ENCODE measurements at places on chromosomes 16 and 17.

DNA sequence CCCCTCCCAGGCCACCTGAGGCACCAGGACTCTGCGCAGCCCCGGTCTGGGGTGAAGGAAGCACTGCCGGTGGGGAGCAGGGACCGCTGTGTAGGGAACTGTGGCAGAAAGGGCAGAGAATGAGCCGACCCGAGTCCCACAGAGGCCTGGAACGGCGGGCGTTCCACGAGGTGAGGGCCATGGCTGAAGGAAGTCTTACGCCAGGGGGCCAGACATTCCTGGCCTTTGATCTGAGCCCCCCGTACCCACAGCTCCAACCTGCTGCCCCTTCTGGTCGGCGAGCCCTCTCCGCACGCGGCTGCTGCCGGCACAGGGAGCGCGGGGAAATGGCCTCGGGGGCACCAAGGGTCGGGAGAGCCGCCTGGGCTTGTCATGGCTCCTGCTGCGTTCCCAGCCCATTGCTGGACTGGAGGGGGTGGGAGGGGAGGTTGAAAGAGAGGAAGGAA lies 1.4 kb upstream of the WNT3 start:
- DNase-seq = no peak

DNA sequence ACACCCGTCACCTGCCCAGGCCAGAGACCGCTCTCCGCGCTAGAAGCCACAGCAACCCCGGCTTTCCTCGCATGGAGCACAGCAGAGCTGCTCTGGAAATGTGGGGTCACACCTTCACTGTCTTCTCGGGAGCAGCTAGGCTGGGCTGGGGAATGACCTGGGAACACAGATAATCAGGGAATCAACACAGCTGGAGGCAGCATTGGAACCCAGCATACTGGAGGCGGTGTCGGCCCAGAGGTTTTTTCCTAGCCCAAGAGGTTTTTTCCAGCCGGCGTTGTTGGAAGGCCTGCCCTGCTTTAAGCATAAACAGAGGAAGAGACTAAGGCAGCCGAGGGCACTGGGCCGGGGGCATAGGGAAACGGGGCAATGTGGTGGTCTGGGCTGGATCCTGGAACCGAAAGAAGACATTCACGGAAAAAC lies 791 bp upstream of the PLD6 start:
- no peak for DNase-seq

- no peak for DNase-seq
Observed at GRCh38 chr17:58339755-58340404, 11.3 kb upstream of the TSPOAP1 start.

DNA sequence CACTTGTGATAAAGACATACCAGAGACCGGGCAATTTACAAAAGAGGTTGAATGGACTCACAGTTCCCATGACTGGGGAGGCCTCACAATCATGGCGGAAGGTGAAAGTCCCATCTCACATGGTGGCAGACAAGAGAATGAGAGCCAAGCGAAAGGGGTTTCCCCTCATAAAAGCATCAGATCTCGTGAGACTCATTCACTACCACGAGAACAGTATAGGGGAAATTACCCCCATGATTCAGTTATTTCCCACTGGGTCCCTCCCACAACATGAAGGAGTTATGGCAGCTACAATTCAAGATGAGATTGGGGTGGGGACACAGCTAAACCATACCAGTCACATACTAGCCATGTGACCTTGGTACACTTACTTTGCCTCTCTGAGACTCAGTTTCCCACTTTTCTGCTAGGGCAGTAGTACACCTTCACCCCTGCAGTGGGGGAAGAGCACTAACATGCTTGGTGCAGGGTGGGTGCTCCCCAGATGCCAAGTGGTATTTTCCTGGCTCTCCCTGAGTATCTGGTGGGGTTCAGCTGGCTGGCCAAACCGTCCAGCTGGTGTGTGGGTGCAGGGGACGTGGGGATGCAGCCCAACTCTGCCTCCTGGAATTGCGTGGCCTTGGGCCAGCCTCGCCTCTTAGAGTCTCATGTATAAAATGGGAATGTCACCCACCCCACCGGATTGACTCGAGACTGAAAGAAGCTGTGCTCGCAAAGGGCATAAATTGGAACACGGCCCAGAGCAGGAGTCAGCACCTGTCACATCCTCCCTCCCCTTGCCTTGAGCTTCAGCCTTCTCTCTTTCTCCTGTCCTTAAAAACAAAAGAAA lies 364.1 kb downstream of the CPPED1 start:
- DNase-seq = no peak

DNA sequence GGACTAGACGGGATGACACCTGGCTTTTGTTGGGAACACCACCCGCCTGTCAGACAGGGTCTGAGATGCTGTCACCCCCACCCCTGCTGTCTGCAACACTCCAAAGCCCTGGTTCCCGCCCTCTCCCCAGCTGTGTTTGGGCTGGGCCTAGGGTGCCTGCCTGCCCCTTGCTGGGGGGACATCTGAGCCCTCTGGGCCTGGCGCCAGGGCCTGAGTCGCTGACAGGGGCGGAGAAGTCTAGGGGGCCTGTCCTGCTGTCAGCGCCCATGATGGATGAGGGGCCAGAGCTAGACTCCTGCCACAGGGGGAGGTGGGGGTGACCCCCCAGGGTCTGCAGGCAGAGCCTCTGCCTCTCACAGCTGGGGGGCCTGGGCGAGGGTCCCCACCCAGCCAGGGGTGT lies 7.6 kb upstream of the PKMYT1 start:
- peak; percentile 79 for DNase-seq

DNA sequence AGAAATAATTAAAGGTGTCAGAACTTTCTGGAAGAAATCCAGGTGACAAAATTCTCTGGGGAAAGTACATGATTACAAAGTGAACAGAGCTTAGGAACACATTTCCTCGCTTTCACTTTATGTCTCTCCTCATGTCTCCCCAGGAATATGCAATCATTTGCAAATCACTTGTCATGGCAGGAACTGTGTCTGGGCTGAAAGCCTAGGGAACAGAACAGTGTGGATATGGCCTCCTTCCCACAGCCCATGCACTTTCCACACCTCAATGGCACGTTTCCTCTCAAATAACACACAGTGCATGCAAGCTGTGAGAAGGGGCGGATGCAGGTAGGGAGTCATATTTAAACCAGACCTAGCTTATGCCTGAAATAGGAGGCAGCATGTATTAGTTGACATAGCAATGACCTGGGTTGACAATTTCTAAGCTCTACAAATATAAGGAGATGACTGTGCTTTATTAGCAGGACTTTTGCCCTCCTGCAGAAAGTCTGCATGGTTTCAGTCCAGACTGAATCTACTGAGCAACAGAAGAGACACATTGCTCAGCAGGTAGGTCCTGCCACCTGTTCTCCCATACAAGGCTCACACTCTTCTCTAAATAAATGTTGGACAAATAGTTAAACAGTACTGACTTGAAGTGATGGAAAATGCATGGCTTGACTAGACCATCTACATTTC lies 236.0 kb upstream of the ELAC2 start:
- DNase-seq = no peak

DNA sequence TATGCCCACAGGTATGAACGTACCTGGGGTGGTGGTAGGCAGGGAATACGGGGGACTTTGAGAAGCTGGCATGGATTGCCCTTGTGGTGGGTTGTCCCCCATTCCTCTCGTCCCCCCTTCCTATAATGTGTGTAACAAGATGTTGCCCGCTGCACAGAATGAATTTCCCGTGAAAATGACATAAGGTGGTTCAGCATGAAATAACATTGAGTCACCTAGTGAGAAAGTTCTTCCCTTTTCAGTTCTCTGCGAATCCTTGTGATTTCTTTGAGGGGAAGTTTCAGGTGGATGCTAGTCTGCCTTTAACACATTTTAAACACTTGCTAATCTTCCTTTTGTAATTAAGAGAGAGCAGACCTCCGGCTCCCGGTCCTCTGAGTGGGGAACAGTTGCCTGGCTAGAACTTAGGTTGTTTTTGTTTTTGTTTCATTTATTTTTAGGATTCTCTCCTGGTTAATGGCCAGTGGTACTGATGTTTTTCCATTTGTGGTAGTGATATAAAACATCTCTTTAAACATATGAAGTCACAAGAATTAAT lies 58.9 kb downstream of the RAP1GAP2 start:
- DNase-seq = no peak

- no peak for DNase-seq
Observed at GRCh38 chr17:77613218-77613617, 345.3 kb upstream of the TNRC6C start.

GRCh38 chr16:79844603-79845002 lies 244.1 kb upstream of the MAF start:
- DNase-seq = no peak

- no peak for DNase-seq
Observed at GRCh38 chr16:369866-370436, 387 bp downstream of the MRPL28 start.

DNA sequence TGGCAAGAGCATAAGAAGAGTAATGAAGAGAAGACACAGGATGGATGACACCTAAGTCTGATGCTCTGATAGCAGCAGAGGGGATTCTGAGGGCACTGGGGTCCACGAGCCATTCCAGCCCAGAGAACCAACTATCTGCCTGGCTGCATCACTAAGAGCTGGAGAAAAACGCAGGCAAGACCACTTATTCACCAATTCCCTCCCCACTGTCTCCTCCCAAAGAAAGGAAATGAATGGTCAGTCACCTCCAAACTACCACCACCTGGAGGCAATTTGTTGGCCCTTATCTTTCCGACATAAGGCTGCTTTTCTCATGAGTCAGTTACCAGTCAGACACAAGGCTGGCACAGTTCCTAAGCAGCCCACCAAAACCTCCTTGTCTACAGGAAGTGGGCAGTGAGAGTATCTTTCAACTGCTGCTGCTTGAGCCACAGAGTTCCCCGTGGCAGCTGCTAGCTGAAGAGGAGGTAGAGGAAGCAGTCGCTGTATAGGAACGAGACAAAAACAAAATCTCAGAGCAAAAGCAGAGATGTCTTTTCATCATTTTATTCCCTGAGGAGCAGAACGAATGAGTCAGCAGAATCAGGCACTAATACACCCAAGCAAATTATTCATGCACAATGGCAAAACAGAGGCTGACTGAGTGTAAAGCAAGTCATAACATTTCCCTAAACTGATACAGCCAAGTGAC lies 111.1 kb downstream of the SMG6 start:
- no peak for DNase-seq

DNA sequence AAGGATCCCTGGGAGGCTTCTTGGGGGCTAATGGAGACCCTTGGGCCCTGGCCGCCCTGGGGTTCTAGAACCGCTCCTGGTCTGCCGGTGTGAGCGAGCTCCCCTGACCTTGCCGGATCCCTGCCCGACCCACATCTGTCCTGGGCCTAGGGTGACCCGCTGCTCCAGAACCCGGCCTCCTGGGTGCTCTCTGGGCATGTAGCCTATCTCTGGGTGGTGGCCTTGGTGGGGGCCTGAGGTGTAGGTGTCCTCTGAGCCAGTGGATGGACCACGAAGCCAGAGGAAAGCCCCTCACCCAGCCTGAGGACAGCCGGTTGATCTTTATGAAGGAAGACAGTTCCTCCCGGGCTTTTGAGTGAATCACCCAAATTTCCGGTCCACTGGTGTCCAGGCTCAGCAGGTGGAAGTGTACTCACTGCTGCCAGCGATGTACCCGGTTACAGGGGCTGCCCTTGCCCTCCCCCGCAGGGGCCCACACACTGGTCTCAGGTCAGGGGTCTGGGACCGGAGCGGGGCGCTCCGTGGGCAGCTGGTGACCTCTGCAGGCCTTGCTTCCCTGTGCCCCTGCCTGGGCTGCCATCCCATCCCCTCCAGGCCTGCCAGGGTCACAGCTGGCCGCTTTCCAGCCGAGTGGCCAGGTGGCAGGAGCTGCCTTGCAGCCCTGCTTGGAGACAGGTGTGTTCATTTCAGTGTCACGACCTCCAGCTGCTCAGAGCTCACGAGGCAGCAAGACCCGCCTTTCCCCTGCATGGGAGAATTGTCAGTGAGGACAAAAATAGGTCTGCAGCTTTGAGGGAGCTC lies 10.5 kb upstream of the GSE1 start:
- no peak for DNase-seq

DNA sequence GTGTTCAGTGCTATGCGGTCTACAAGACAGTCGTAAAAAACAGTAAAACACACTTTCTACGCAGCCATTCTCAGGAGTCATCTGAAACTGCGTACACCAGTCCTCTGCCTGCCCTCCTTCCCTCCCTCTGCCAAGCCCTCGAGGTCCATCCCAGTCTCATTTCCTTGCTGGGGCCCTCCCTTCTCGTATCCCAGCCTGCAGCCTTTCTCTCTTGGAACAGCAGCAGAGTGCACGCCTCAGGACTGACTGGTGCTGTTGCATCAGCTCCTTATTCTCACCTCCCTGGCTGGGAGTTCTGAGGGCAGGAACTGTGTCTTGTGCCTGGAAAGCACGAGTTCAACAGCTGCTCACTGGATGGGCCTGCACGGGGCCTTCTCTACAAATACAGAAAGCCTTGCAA lies 12.5 kb downstream of the FAHD1 start:
- no peak for DNase-seq

DNA sequence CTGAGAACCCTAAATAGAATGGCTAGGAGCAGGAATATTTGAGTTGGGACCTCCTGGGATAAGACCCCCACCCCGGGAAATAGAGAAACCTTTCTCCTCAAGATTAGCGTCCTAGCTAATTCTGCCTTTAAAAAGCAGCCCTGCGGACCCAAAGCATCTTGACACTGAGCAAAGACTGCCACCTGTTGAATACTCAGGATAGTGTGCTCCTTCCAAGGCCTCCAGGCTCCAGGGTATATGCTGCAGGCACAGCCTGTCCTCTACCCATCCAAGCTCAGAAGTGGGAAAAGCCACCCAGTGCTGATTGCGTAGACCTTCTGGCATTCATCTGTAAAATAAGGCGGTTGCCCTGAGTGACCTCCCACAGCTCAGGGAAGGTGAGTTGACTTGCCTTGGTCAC lies 456.2 kb upstream of the DYNLRB2 start:
- DNase-seq = peak; percentile 68

GRCh38 chr16:70392606-70393005 lies 45.9 kb downstream of the DDX19A start:
- DNase-seq = no peak

GRCh38 chr16:48353565-48354163 lies 31.5 kb downstream of the SIAH1 start:
- no peak for DNase-seq

GRCh38 chr17:44997733-44998520 lies 29.8 kb upstream of the C1QL1 start:
- no peak for DNase-seq

GRCh38 chr17:76501827-76502307 lies 644 bp upstream of the RHBDF2 start:
- DNase-seq = no peak

- no peak for DNase-seq
Observed at GRCh38 chr16:54517181-54517580, 230.6 kb upstream of the IRX3 start.

GRCh38 chr17:2406271-2406902 lies 5.5 kb upstream of the MNT start:
- DNase-seq = no peak

DNA sequence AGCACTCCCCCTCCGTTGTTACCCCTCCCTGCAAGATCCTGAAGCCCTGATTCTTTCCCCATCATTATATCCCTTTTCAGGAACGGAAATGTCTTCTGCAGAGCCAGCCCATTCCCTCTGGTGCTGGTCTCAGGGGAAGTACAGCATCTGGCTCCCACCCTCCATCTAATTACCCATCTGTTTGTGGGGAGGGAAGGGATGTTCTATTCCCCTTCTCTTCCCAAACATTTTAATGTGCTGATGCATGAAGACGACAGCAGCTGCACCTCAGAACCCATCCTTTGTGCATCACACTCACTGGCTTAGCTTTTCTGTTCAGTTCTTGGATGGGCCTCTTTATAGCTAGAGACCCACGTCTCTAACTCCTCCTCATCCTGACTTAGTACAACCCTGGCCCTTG lies 367.2 kb downstream of the CDH13 start:
- no peak for DNase-seq

- DNase-seq = peak; percentile 81
Observed at GRCh38 chr17:38881600-38882191, 11.8 kb downstream of the LASP1 start.

GRCh38 chr17:44049294-44050060 lies 17.0 kb downstream of the LSM12 start:
- no peak for DNase-seq
